ENCODE measurements at places on chromosomes 5 and 9. TPM values are rescaled to one million over a fixed set of nuclear protein-coding genes. Genes with fewer than 3 reads are reported as not detected.

DNA sequence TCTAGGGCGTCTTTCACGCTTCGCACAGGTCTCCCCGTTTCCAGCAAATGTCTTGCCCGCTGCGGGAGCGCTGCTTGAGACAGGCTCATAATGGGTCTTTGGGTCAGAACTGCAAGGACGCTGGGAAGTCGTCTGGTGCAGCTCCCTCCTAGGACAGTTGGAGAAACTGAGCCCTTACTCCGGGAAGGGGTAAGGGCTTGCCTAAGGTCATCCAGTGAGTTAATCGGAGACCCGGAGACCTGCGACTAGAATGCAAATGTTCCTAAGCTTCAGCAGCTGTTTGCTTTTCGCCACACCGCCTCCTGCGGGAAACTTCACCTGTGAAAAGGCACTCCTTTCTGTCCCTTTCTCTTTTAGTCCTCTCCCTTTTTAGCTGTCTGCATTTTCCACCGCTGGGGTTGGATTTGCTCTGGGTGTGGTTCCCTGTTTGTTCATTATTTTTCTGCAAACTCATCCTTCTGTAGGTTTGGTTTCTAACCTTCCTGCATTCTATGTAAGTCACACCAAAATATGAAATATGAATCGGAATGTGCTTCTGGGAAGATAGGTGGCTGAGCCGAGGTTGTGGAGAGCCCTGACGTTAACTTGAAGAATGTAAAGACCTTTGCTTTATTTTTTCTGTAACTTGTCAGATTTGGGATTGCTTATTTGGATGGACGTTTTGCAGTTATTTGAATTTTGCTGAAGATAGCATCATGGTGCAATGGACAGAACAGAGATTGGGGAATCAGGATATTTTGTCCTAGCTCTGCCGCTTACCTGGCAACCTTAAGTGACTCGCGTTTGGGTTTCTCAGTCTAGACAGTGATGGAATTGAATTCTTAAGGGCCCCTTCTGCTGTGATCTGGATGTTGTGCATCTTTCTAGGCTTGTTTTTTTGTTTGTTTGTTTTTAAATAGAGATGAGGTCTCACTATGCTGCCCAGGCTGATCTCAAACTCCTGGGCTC is 909 bp downstream of the SLC36A1 start:
- DNase-seq = no peak

GRCh38 chr5:56327809-56328208 is 94.7 kb upstream of the ANKRD55 start:
- no peak for DNase-seq

DNA sequence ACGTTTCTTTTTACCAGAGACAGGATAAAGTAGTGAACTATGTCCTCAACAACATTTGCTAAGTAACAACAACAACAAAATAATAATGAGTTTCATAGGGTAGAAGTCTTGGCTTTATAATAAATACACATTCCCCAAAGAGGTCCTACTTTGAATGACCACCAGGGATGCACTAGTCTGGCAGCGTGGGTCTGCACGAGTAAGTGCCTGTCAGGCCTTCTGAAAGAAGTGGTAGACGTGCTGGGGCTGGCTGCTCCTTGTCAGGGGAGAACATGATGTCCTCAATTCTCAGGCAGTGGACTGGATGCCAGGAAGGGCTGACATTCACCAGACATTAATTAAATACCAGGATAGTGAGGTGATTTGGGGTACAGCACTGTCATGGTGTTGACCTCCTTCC is 331.1 kb downstream of the TMEM38B start:
- no peak for DNase-seq

GRCh38 chr5:63032343-63032742 is 453.7 kb downstream of the LRRC70 start:
- no peak for DNase-seq

GRCh38 chr5:178304016-178304415 is 71.4 kb upstream of the PHYKPL start:
- DNase-seq = no peak

DNA sequence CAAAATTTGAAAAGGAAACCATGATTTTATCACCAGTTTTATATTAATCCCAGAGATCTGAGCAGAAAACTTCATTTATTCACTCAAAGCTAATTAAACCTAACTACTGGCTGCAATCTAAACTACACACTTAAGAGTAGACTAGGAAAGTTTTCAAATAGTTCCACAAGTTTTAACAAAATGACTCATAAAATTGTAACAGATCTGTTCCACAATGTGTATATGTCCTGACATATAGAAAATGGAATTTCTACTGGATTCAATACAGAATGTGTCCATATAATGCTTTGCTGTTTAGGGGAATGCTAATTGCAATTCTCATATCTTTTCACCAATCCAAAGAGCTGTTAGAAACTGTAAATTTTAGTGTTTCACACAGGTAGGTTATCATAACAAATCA is 40.3 kb upstream of the ADAMTSL1 start:
- DNase-seq = no peak

- no peak for DNase-seq
Measured at GRCh38 chr5:1118231-1118698, 6.4 kb upstream of the SLC12A7 start.

- DNase-seq = no peak
Measured at GRCh38 chr5:1484730-1485578, 38.8 kb downstream of the LPCAT1 start.

DNA sequence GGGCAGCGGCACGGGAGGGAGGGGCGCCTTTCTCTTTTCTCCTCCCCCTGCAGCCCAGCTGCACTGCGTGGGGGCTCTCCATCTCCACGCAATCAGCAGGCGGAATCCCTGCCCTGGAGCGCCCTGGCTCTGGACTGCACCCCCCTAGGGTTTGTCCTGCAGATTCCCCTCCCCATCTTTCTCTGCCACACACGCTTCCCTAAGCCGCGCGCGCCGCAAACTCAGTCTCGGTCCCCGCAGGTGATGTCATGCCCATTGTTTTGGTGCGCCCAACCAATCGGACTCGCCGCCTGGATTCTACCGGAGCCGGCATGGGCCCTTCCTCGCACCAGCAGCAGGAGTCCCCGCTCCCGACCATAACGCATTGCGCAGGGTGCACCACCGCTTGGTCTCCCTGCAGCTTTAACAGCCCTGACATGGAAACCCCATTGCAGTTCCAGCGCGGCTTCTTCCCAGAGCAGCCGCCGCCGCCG is at the start of gene KCNN2:
KCNN2 (plus strand) TSS at position 347 of the 473 bp plus-strand sequence; CDS start at position 417, 70 bp downstream.
- DNase-seq = peak; percentile 70

- no peak for DNase-seq
Measured at GRCh38 chr9:26974927-26975326, 18.7 kb downstream of the IFT74 start.

DNA sequence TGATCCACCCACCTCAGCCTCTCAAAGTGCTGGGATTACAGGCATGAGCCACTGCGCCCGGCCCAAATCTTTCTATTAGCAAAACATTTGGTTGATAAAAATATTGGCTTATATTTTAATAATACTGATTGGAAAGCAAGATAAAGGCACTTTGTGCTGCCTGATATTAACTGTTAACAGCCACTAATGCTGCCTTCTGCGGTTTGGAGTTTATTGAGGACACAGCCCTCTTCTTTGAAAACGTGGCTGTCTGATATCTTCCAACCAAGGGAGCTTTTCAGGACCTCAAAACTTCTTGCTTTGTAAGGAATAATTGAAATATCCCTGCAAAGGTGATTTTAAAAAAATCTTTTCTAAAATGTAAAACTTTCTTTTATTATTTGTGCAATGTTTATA is 94.0 kb downstream of the IQGAP2 start:
- DNase-seq = no peak

DNA sequence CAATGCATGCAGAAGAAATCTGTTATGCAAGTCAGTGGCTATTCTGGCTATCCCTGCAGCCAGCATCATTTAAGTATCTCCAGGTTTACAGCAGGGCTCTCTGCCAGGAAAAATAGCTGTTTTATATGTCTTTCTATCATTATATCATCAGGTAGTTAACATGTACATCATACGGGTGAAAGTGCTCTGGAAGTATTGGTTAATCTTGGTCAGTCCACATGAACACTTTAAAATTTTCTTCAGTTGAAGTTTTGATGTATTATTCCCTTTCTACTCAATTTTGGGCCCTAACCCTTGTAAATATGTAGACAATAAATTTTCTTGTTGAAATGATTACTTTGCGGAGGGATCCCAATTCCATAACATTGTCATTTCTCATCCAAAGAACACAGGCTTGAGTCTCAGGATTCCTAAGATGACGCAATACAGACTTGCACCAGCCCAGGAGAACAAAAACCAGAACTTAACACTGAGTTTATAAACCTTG is 67.5 kb downstream of the SEMA6A start:
- DNase-seq = no peak

GRCh38 chr5:6485441-6485840 is 36.8 kb downstream of the UBE2QL1 start:
- no peak for DNase-seq

DNA sequence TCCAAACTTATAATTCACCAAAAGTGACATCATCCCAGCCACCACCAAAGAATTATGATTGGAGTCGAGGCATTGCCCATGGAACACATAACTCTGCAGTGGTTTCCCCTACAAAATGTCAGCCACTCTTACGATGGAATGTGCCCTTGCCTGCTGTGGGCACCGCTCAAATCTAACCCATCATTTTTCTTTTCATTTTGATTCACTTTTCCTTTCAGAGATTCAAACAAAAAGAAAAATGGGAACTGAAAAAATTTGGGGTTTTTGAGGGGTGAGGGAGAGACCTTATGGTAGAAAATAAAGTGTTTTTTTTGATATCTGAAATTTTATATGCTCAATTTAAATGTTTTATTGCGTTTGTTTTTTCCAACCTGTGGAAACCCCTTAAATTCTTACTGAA is 28.1 kb downstream of the SMARCA2 start:
- DNase-seq = no peak

GRCh38 chr5:132850066-132850465 is 16.2 kb downstream of the GDF9 start:
- DNase-seq = no peak

DNA sequence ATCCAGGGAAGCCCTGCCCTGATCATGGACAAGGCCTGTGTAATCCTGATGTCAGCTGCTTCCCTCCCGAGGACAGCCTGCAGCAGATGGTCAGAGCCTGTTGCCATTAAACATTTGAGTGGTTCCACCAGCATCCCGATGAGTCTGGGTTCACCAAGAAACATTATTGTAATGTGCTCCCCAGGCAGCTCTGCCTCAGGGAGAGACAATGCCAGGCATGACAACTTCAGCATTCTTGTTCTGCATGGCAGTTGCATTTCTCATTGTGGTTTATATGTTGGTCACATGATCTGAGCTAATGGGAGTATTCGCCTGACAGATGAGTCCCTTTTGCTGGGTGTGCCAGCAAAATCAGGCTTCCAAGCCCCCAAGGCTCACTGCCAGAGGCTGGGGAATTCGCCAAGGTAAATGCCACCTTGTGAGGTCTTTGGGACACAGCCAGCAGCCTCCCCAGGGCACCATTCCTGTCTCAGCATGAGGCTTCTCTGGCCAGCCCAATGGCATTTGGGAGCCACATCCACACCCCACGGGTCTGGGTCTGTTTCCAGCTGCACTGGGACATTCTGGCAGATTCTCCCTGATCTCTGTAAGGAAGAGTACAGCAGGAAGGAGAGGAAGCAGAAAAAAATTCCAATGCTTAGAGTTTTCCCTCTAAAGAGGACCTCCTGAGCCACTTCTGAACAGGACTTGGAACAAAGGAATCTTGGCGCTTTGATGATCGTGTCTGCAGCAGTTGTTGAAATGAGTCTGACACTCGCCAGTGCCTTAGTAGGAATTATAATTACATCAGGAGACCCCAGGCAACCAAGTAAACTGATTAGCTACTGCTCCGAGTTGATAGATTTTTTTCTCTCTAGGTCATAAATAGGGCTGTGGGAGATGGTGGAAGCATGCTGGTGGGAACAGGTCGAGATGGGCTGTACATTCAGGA is 18.7 kb downstream of the KCNIP1 start:
- DNase-seq = no peak

- no peak for DNase-seq
Measured at GRCh38 chr9:107389617-107390071, 99.9 kb downstream of the KLF4 start.

- no peak for DNase-seq
Measured at GRCh38 chr5:146620031-146620668, 104.2 kb upstream of the GPR151 start.

DNA sequence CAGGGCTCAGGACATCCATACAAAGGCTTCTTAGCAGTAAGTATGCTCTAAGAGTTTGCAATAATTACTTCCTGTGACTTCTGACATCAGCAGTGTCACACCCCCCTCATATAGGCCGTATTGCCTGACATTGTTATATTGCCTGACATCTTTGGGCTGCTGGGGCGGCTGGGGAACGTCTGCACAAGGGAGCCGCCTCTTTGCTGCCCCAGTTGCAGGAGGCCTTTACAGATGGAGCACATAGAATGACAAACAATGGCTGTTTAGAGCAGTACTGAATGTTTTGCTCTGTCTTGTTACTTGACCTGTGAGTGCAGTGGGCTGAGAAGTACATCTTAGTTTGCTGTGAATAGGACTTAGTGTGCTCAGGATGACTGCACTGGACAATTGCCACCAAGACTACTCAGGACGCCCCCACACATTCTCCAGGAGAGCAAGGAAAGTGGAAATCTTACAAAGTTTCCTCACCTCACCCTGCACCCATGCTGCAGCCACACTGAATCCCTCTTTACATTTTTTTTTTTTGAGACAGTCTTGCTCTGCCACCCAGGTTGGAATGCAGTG is 65.4 kb upstream of the SPOCK1 start:
- DNase-seq = no peak

- DNase-seq = no peak
Measured at GRCh38 chr9:37438359-37438758, 15.9 kb downstream of the GRHPR start.

DNA sequence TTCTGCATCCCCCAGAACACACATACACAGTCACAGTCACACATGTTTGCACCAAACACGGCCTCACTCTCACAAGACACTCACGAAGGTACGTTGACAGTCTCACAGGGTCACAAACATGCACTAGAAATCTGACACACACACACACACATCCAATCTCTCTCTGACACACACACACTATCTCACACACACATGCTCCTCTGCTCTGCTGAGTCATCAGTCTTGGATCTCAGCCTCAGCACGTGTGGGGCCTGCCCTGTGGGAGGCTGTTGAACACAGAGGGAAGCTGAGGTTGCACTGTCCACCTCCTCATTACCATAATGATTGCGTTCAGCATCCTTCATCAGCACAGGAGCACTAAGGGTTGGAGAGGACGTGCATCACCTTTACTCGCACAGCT is 188.8 kb downstream of the MTRR start:
- DNase-seq = no peak

DNA sequence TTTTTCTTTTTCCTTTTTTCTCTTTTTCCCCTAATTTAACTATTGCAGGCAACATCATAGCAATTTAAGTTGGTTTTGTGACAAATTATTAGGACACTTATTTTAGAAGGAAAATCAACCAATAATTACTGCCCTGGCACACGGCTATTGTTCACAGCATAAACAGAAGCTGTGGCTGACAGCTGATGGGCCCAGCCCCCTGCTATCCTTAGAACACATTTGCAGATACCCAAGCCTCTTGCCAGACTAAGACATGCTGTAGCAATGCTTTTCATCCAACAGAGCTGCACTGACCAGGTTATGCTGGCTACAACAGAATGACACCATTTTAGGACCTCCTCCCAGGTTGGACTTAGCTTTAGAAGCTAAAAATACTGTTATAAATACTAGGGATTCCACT is 852.7 kb upstream of the DMAC1 start:
- DNase-seq = no peak

WNK2 gene
- 14.5 TPM for polyA plus RNA-seq

SLC45A2 gene
- 0.51 TPM for polyA plus RNA-seq

FIBCD1 gene
- polyA plus RNA-seq = 0.33 TPM

SPATA31C1 gene
- 0.65 TPM for polyA plus RNA-seq

CYLC2 gene
- not detected for polyA plus RNA-seq

GPR151 gene
- polyA plus RNA-seq = not detected

CA9 gene
- 1.2 TPM for polyA plus RNA-seq

TICAM2 gene
- 1.9 TPM for polyA plus RNA-seq

TNC gene
- polyA plus RNA-seq = 463 TPM

GRM6 gene
- 0.54 TPM for polyA plus RNA-seq

Data from right renal cortex interstitium (tissue), 3 donors.